ENCODE measurements at places on chromosomes 2 and 18.

GRCh38 chr18:11982981-11983380 lies 1.7 kb downstream of the IMPA2 start:
- DNase-seq: no peak

- DNase-seq: no peak
Observed at GRCh38 chr2:230711224-230711623, 1.4 kb upstream of the CAB39 start.

GRCh38 chr2:74922592-74923227 lies 35.7 kb upstream of the POLE4 start:
- DNase-seq: no peak

DNA sequence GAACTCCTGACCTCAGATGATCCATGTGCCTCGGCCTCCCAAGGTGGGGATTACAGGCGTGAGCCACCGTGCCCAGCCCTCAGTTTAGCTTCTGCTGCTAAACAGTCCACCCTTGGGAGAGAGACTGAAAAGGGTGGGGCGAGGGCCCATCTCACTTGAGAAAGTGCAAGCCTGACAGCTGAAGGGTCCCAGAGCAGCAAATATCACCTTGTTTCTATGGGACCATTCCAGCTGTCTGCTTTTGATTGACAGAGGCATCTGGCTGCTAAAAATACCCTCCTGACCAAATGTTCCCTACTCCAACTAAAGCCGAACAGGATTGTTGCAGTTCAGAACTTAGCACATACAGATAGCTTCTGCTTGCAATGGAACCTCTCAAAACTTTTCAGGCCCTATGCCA lies 436 bp upstream of the SMYD1 start:
- no peak for DNase-seq

- DNase-seq: no peak
Observed at GRCh38 chr2:142598846-142599245, 278.6 kb upstream of the KYNU start.

DNA sequence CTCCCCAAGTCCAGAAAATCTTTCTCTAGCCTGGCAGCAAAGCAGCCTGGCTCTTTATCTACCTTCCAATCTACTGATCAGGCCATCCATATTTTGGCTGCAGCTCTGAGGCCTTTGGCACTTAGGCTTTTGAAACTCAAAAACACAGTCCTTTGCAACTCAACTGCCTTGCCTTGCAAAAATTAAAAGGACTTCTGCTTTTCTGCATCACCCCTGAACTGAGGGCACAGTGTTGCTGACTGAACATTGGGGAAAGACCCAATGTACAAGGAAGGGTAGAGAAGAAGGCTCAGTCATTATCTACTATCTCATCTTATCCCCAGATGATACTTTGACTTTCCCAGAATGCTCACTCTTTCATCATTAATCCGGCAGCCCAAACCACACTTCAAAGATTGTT lies 625.5 kb downstream of the ARHGAP15 start:
- DNase-seq: no peak

- DNase-seq: no peak
Observed at GRCh38 chr18:2958819-2959298, 54.1 kb downstream of the LPIN2 start.

- DNase-seq: no peak
Observed at GRCh38 chr2:174972924-174973323, 32.3 kb downstream of the CHN1 start.

DNA sequence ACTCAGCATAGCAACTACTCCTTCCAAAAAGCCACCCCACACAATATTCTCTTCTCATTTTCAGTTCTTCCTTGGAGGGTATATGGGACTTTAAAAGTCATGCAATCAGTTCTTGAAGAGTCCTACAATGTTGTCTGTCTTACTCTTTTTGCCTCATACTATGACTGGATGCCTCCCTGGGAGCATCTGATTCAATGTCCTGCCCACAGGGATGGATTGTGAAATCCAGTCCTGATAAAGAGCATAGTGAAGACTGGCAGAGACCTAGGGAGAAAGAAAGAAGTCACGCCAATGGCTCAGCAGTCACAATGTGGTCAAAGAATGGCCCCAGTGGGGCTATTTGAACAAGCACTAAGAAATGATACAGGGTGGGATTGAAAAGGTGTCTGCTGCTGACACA lies 155.1 kb upstream of the SERPINE2 start:
- DNase-seq: no peak

DNA sequence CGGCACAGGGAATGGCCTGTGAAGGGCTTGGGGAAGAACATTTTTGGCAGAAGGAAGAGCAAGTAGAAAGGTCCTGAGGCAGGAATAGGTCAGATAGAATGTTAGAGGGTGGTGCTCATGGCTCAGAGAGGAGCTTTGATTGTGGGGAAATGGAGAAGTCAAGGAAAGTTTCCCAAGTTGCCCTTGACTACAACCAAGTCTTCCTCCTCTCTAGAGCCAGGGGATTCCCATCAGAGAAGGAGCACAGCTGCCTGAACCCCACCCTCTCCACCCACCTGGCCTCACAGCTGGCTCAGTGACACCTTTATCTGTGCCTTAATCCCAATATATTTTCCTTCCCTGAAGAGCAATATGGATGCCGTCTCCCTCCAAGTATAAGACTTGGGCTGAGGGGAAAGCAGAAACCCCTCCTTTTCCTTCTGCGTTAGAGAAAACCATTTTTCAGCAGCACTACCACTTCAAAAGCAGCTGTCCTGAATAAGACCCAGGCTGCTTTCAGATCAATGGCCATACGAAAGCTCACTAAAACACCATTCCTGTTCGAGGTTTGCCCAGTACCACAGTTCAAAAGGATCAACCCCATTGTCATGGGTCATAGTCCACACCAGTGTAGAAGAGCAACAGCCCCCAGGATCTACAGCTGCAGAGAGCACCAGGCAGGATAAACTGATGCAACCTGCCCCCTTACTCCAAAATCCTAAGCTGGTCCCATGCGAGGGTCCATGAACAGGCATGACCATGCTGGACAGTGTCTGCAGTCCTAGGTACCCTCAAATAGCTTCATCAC lies 199.6 kb downstream of the AFF3 start:
- no peak for DNase-seq

GRCh38 chr18:9210966-9211365 lies 74.4 kb downstream of the ANKRD12 start:
- no peak for DNase-seq

- DNase-seq: no peak
Observed at GRCh38 chr2:100067784-100068183, 74.6 kb downstream of the AFF3 start.

- DNase-seq: no peak
Observed at GRCh38 chr18:63542069-63542468, at the start of gene SERPINB12. SERPINB12 (plus strand) TSS chr18:63542369; CDS start chr18:63556160, 13,791 bp downstream.

- no peak for DNase-seq
Observed at GRCh38 chr2:127770973-127771735, 39.8 kb downstream of the WDR33 start.

DNA sequence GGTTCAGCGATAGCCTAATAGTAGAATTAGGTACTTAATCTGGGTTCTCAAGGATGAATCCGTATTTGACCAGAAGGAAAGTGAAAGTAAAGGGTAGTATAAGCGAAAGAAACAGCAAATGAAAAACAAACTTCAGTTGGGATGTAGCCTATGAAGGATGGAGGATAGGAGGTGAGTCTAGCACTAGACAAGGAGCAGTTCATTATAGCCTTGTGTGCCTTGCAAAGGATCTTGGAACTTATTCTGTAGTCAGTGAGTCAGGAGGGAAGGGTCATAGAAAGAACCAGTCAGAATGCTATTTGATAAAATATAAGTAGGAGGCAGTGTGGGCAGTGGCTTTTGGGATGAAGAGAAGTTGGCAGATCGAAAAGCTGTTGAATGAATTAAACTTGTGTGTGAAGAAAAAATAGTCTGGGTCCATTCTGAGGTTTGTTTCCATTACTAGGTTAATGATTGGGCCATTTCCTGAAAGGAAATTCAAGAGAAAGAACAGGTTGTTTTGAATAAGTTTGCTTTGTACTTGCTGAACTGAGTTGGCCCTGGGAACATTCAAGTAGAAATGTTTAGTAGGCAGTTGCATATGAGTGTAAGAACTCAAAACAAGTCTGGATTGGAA lies 48.5 kb downstream of the ANKRD12 start:
- no peak for DNase-seq

- DNase-seq: no peak
Observed at GRCh38 chr2:180890781-180891180, 89.6 kb upstream of the UBE2E3 start.

DNA sequence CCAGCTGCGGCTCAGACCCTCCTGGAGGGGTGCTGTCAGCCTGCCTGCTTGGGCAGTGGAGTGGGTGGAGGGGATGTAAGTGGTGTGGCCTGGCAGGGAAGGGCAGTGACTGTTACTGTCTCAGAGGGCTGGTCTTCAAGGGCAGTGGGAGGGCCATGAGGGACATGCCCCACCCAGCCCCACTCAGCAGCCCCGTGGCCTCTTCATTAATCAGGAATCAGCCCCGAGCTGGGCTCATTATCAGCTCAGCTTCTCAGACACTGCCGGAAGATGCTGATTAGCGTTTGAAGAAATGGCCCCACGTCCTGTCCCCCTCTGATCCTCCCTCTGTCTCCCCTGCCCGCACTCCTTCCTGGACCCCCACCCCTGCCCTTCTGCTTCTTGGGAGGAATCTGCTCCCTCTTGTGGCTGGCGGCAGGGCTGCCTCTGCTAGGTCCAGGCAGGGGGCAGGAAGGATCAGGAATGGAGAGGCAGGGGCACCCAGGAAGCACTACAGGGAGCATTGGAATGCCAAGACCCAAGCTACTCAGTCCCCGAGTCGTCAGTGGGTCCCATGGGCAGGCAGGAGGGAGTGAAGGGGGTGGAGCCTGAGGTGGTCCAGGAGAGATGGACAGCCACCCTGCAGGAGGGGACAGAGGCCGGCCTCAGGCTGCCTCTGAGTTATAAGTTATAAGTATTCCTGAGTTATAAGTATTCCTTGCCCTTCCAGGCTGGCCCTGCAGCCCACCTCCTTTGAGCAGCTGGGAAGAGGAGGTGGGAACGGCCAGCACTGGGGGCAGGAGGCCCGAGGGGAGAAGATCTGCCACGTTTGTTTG lies 7.0 kb downstream of the ASIC4 start:
- DNase-seq: no peak

DNA sequence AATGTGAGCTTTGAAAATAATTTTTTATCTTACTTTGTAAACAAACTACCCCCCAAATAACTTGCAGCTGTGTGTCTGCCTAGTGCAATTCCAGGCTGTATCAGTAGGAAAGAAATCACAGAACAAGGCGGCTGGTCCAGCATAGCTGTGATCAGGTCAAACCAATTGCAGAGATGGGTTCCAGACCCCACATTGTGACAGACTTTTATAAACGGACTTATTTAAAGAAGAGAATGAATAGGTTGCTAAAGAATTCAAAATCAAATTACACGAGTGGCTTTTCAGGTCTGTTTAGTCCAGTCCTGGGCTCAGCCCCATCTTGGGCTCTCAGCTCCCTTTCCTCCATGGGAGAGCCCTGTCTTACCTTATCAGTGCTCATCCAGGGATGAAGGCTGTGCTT lies 11.1 kb downstream of the BMP10 start:
- DNase-seq: no peak

DNA sequence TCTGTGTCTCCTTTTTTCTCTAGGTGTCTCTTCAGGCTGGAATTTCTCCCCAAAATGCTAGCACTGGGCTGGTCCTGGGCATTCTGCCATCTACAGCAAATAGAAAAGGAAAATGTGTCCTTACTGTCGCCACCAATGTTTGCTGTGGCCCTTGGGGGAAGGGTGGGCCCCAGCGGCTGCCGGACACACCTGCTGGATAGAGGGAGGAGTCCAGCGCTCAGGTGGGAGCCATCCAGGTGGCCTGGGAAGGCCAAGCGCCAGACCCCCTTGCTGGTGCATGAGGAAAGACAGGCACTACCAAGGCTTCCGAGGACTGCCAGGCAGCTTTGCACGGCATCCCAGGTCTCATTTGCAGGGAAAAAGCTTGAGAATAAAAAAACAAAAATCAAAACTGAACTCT lies 147.7 kb upstream of the GATA6 start:
- DNase-seq: no peak

DNA sequence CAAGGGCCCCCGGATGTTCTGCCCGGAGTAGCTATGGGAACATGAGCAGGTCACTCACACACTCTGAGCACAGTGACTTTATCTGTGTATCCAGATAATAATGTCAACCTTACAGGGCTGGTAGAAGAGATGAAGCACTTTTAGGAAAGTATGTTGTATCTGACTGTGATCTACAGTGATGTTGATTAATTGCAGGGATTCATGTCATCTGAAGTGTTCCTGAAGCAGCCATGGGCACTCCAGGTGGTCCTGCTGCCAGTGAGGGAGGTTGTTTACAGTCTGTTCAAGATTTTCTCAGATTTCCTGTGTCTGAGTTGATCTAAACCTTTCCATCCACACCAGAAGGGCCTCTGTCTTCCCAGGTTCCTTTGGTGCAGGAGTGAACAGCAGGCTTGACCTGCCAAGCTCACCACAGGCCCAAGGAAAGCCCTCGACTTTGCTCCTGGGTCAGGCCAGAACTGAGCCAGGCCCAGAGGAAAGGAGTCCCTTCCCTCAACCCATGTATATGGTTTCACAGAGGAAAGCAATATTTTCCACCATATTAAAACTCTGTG lies 28.0 kb downstream of the KIAA2012 start:
- no peak for DNase-seq

GRCh38 chr2:234492717-234493485 lies 4.0 kb downstream of the ARL4C start:
- no peak for DNase-seq

GRCh38 chr18:57957210-57957609 lies 86.8 kb upstream of the NEDD4L start:
- DNase-seq: no peak

- no peak for DNase-seq
Observed at GRCh38 chr2:233563663-233564430, 2.7 kb downstream of the USP40 start.

DNA sequence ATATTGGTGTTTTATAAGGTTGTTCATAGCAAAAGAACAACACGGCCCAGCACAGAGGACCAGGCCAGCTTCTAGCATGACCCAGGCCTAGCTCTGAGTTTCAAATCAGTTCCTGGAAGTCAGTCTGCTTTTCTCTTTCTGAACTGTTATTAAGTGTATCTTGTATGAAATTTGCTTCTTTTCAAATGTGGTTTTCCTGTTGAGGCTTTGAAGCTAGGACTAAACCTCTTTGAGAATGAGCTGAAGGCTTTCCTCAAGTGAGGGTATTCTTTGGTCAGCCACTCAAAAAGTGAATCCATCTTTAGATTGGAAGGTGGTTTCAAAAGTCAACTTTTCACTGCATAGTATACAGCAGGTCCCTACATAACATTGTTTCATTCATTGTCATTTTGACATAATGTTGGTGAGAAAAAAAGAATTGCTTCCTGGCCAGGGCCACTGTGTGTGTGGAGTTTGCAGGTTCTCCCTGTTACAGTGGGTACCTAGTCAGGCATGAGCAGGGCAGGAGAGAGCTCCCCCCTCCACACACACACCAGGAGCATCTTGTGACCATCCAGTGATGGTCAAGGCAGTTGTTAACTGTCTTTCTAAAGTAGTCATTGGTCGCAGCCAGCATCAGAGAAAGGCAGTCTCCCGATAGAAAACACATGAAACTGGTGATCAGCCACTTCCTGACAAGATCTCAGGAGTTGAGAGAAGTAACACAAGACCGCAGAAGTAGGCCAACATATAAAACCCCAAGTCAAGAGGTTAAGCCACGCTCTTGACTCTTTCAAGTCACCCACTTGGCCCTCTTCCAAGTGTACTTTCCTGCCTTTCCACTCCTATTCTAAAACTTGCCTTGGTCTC lies 6.7 kb upstream of the ACAA2 start:
- DNase-seq: no peak

- no peak for DNase-seq
Observed at GRCh38 chr2:238763471-238763995, 84.4 kb upstream of the TWIST2 start.

GRCh38 chr2:58601017-58601416 lies 359.9 kb upstream of the FANCL start:
- DNase-seq: no peak
